ENCODE measurements at places on chromosomes 2 and 18.

DNA sequence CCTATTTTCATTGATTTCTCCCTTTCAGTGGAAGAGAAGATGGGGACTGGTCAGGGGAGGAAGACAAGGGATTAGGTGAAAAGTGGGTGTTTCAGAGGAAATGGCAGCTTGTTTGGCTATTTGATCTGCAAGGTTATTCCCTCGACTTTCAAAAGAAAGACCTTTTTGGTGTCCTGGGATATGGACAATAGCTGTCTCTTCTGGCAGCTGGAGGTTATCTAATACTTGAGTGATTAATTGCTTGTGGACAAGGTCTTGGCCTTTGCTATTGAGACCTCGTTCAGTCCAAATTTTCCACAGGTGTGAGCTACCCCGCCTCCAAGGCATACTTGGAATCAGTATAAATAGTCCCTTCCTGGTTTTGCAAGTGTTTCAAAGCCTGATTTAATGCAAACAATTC lies 33.3 kb upstream of the TRAPPC8 start:
- DNase-seq, result no peak

- DNase-seq, result no peak
These were observed 375.3 kb downstream of the LNPK start for GRCh38 chr2:175626796-175627195.

DNA sequence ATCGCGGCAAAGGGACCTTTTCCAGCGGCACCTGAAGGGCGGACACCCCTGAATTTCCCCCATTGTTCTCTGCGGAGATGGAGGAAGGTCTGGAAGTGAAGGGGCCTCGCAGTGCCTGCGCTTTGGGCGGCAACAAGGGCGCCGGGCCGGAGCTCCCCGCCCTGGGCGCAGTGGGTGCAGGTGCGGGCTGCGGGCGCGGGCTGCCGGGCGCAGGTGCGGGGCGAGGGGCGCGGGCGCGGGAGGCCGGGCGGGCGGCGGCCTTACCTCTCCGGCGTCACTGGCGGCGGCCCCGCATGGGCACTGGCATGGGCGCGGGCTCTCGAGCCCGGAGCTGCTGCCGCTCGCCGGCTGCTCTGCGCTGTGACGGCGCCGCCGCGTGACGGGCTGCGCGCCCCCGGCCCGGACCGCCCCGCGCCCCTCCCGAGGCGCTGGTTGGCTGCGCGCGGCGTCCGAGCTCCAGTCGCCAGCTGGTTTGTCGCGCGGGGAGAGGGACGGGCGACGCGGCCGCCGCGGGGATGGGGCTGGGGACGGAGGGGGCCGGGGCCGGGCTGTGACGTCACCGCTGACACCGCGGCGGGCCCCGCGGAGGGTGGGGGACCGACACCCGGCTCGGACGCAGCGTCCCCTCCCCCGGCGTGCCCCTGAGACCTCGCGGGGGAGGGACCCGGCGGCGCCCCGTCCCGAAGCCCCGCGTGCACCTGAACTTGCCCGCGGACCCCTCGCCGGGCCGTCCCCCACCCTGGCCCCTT lies at the start of gene KIF1A:
Gene KIF1A, minus strand, starts transcription at position 362 of the 749 bp plus-strand sequence. CDS start 22,467 bp downstream, outside the sequence.
- DNase-seq, result peak; percentile 88

DNA sequence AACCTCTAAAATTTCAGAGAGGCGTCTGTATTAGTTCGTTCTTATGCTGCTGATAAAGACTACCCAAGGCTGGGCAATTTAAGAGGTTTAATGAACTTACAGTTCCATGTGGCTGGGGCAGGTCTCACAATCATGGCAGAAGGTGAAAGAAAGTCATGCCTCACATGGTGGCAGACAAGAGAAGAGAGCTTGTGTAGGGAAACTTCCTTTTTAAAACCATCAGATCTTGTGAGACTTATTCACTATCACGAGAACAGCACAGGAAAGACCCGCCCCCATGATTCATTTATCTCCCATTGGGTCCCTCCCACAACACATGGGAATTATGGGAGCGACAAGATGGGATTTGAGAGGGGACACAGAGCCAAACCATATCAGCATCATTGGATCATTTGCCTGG lies 183.2 kb upstream of the SIX2 start:
- DNase-seq, result no peak

DNA sequence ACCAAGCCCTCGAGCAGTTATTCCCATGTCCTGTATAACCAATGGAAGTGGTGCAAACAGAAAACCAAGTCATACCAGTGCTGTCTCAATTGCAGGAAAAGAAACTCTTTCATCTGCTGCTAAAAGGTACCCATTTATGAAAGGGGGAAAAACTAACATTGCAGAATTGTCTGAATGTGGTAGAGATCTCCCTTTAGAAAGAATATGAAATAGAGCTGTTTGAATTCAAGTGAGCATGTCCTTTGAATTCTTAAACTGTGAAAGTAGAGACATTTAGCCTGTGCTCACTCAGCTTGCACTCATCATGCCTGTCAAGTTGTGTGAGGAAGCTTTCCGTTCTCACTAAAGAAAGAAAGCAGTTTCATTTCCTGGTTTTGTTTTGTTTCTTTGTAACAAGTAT lies 87.4 kb downstream of the EML4 start:
- no peak for DNase-seq

GRCh38 chr2:158733430-158733755 lies 61.7 kb upstream of the DAPL1 start:
- no peak for DNase-seq

- DNase-seq, result peak; percentile 72
These were observed 25.0 kb upstream of the PHLPP1 start for GRCh38 chr18:62690236-62690815.

DNA sequence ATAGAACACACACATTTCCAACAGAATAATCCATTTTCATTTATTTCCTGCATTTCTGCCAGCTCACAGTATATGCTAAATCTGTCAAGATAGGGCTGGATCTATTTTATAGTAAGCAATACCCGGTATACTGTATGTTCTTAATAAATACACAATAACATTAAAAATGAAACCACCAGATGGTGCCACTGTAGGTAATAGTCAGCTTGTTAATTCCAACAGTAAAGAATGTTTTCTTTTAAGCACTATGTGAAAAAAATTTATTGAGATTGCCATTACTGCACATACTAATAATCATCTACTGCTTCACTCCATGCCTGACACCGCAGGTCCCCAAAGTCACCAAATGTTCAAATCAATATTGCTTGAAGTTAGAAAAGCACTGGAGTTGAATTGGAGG lies 131.5 kb upstream of the PGAP1 start:
- DNase-seq, result no peak

GRCh38 chr2:216373896-216374295 lies 1.6 kb upstream of the MARCHF4 start:
- no peak for DNase-seq

GRCh38 chr2:179020156-179020750 lies 29.7 kb downstream of the CCDC141 start:
- no peak for DNase-seq

DNA sequence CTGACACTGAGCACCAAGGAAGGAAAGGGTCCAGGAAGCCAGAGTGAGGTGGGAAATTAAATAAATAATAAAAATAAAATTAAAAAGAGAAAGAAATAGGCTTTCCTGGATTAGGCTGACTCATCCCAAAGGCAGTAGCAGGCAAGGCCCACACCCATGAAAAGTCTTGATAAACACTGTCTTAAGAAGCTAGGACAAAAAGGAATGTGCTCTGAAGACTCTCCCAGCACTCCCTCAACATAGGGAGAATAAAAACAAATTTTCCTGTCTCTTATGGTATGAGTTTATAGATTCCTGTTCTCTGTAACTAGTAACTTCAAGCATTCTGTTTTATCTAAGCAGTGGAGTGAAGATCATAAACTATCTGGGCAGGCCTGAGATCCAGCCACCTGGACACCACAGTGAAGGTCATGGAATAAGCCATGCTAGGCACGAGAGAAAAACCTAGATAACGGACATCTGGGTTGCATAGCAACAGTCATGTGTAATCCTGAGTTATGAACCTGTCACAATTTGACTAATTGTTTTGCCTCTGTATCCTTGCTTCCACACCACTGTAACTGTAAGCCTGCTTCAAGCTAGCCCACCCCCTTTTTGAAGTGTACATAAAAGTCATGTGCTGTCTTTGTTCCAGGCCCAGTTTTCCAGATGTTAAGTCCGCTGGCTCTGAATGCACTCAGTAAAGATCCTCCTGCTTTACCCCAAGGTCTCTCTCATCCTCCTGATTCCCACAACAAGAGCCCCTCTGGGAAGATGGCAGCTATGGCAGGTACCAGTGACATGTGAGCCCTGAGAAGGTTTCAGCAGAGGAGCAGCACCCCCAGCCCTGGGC lies 107.8 kb downstream of the NDUFA10 start:
- DNase-seq, result no peak

DNA sequence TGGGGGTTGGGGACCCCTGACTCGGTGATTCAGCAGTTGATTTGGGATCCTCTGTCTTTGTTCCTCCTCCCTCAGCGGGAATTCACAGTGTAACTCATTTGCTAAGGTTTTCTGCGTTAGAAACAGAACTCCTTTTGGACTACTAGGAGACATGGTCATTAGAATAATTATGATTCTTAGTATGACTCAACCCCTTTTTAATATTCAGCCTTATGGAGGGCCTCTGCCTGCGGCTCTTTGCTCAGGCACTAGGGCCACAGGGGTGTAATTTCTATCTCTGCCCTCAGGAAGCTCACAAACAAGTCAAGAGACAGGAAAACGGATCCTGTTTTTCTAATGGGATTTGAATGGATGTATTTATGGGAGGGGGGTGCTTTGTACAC lies 117.4 kb downstream of the SPTBN1 start:
- DNase-seq, result no peak

DNA sequence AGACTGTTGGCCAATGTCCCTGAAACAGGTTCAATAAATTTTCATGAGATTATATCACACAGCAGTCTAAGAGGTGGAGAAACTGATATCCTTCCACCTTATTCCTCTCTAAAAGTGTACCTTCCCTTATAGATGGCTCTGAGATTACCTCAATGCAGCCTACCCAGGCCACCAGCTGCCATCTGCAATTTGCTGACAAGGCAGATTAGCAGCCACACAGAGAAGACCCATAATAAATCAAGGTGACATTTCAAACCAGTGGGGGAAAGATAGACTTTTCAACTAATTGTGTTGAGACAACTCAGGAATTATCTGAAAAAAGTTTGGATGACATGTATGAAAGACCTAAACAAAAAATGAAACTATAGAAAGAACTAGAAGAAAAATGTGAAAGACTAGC lies 43.2 kb downstream of the ZBTB7C start:
- no peak for DNase-seq
